Spleen (tissue), 13 donors: ENCODE measurements at places on chromosomes 1 and 21. TPM values are rescaled to one million over a fixed set of nuclear protein-coding genes. Genes with fewer than 3 reads are reported as not detected.

SPATA21 gene
- not detected for total RNA-seq

LRRN2 gene
- 8.5 TPM for total RNA-seq

CCDC181 gene
- total RNA-seq = not detected

FOXD2 gene
- 1.6 TPM for total RNA-seq

DNA sequence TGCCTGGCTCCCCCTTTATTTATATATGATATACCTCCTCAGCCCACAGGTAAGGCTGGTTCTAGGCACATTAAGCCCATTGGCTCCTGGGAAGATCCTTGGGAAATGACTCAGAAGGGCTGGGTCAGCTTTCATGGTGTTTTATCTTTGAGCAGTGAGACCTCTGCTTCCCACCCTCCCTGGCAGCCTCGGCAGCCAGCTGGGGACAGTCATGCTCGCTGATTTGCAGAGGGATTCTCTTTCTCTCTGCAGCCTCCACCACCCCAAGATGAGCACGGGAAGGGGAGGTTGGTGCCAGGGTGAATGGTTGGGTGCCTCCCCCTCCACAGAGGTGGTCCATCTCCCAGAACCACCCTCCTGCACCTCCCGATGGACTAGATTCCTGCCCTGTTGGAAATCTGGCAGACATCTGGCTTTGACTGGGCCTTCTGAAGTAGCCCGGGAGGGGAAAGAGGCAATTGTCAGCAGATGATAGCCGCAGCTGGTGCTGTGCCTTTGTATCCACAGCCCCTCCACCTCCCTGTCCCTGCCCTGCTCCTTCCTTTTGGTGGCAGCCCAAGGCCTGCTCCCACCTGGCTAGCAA lies 24.6 kb downstream of the IER5 start:
- DNase-seq = no peak

DNA sequence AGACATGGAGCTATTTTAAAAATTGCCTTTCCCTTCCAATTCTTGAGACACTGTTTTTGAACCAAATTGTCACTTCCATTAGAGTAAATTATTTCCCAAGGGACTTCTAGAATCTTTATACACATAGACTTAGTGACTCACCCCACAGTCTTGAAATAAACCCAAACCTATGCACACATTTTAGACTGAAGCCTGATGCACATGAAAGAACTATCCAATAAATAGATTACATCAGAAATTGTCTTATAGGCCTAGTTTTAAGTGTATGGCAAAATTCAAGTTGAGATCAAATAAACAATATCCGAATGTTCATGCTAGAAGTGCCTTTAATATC lies 32.2 kb upstream of the ZNF326 start:
- DNase-seq = no peak

- no peak for DNase-seq
Measured at GRCh38 chr1:87064986-87065385, 150.6 kb downstream of the HS2ST1 start.

- DNase-seq = peak; percentile 86
Measured at GRCh38 chr1:2174348-2175054, 20.1 kb downstream of the FAAP20 start.

DNA sequence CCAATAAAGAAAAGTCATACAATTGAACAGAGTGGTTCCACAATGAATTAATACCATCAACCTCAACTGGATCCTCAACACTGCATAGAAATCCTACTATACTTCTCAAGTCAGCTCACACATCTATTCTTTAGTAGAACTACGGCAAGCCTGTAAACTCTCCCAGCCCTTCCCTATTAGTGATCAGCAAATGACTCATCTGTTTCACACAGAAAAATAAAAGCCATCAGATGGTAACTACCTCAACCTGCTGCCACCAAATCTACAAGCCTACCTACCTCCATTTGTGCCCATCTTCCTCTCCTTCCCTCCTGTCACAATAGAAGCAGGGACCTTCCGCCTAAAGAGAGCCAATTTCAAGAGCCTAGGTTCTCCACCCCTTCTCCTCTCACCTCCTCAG lies 63.6 kb downstream of the DMAP1 start:
- DNase-seq = no peak

- no peak for DNase-seq
Measured at GRCh38 chr1:179205284-179205683, 24.2 kb downstream of the ABL2 start.

- DNase-seq = no peak
Measured at GRCh38 chr1:111517469-111518225, 14.2 kb upstream of the ADORA3 start.

DNA sequence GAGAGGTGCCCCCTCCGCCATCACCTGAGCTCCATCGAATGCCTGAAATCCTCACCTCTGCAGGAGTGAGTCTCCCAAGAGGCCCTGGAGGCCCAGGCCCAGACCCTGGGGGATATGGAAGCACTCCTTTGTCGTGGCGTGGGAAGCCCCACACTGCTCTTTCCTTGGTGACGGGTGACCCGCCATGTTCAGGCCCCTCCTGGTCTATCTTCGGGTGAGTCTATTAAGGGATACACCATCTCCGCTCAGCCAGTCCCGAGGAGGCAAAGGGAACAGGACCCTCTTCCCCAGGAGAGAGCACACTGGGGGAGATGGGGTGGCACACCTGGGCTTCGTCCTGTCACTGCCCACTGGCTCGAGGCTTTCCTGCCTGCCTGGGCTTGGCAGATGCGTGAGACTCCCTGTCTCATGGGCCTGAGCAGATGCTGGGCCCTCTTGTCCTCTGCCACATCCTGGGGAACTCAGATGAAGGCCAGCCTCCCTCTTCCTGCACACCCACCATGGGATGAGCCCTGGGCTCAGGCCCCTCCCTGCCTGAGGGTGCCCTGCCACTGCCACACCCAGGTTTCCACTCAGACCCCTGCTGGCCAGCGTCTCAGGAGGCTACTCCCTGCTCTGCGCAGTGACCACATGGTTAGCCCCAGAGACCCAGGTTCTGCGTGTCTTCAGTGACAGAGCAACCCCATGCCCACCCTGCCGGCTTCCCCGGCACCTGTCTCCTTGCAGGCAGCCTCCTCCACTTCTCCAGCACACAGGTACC lies 3.8 kb upstream of the NPHP4 start:
- peak; percentile 73 for DNase-seq
